ENCODE measurements at places on chromosomes 2 and 18. TPM values are rescaled to one million over a fixed set of nuclear protein-coding genes. Genes with fewer than 3 reads are reported as not detected.

The G6PC2 gene
- total RNA-seq, result not detected

The PAX8 gene
- total RNA-seq, result 1.5 TPM

DNA sequence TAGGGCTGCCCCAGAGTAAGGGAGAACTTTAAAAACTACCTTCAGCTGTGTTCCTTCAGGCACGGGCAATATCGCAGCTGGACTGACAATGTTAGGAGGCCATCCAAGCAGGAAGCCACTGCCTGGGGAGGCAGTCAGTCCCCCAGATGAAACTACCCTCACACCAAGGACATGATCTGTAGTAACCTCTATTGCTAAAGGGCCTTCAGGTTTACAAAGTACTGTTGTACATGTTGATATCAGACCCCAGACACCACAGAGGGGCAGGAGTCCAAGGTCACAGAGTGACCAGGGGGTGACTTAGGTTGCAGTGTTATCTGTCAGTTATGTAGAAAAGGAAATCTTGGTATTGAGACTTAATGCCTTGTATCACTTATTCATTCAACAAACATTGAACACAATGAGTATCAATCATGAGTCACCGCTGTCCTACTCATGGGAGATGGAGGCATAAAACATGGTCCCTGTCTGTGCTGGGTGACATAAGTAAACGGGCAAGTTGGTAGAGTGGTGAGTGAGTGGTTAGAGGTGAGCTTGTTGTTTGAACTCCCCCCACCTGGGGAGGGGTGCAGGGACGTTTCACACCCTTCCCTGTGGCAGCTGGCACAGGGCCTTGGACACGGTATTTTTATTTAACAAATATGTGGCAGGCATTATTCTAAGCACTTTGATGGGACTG, 7.1 kb downstream of the CABLES1 start:
- H3K4me1 ChIP-seq, result peaks cover 52% of the 10 kb centered on the region
- no peaks in the 10 kb centered on the region for H3K36me3 ChIP-seq
- no peaks in the 10 kb centered on the region for H3K27me3 ChIP-seq
- no peak overlapping the region for H3K4me3 ChIP-seq

- no peak overlapping the region for H3K4me3 ChIP-seq
- no peaks in the 10 kb centered on the region for H3K27me3 ChIP-seq
- no peak for DNase-seq
- H3K36me3 ChIP-seq, result no peaks in the 10 kb centered on the region
These were observed 268.3 kb upstream of the SPRED2 start for GRCh38 chr2:65700720-65701119.

DNA sequence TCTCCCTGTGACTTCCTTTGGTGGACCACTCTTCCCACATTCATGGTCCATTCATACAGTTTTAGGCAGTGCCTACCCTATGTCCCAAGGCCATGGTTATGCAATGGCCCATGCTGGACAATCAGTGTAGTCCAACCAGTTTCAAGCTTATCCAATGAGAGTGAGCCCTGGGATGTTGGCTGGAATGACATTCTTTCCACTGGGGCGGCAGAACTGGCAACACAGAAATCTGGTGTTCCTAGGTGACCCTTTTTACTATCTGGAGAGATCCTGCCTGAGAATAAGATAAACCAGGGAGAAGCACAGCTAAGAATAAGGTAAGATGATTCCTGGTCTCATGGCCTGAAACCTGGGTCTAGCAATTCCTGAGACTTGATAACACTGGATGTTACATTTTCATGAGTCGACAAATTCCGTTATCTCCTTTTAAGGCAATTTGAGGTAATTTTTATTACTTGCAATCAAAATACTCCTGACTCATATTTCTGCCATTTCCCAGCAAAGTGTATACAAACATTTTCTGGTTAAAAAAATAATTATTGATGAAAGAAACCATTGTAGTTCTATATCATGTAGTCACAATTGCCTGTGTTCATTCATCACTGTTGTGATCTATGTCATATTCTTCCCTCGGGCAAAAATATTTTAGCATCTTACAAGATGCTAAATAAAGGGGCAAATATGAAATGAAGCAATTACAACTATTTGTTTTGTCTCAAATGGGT, 271.5 kb upstream of the LYPD1 start:
- H3K4me3 ChIP-seq, result no peak overlapping the region
- no peak for DNase-seq
- no peaks in the 10 kb centered on the region for H3K27me3 ChIP-seq
- no peaks in the 10 kb centered on the region for H3K36me3 ChIP-seq
- H3K4me1 ChIP-seq, result no peaks in the 10 kb centered on the region

DNA sequence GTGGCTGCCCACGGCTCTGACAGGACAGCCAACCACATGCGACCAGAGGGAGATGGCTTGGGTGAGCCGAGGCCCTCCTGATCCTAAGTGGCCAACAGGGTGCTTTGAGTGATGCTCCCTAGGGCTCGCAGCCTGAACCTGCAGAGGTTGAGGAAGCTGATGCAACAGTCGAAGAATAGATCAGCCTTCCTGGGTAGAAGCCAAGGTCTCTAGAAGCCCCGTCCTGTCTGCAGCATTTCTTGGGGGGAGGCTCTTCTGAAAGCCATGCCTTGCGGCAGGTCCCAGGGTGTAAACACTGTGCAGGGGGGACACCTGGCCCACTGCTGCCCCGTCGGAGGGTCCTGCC, 136.4 kb downstream of the HDAC4 start:
- H3K4me3 ChIP-seq, result no peak overlapping the region
- no peak for DNase-seq
- no peaks in the 10 kb centered on the region for H3K27me3 ChIP-seq
- H3K27ac ChIP-seq, result peak overlapping the region; percentile 88
- H3K4me1 ChIP-seq, result peaks cover 62% of the 10 kb centered on the region

DNA sequence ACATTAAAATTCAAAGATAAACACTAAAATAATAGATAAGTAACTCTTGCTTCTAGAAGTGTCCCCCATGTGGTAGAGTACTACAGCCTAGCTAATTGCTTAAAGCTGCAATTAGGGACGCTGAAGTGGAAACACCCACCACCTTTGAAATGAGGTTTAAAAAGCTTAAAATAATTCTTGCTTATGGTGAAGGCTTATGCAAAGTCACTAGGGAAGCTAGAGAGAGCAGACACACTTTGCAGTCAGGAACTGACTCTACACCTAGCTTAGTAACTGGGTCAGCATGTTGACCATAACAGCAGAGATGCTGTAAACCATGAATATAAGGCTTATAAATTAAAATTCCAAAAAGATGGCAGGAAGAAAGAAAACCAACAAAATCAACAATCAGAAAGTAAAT, 65.4 kb upstream of the DSG1 start:
- H3K4me3 ChIP-seq, result no peak overlapping the region
- H3K36me3 ChIP-seq, result no peaks in the 10 kb centered on the region
- no peak for DNase-seq
- H3K4me1 ChIP-seq, result no peaks in the 10 kb centered on the region
- no peak overlapping the region for H3K27ac ChIP-seq

Data from upper lobe of left lung (tissue), 6 donors.